ENCODE measurements at places on chromosomes 5 and 9.

DNA sequence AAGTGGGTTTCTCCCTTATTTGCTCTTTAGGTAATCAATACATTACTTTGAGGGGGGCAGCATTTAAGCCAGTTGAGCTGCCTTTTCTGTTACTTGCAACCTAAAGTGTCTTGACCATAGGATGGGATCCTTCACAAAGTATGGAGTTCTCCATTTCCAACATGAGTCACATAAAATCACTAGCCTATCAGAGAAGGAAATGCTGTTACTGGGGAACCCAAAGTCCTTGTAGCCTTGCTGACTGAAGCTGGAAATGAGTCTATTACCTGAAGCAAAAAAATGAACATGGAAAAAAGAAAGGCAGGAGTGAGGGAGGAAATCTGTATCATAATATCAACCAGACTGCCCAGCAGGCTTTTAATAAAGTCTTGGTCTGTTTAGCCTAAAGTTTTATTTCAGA is 42.8 kb upstream of the SLIT3 start:
- DNase-seq: no peak

- DNase-seq: no peak
Observed at GRCh38 chr5:83179966-83180365, 102.6 kb downstream of the XRCC4 start.

DNA sequence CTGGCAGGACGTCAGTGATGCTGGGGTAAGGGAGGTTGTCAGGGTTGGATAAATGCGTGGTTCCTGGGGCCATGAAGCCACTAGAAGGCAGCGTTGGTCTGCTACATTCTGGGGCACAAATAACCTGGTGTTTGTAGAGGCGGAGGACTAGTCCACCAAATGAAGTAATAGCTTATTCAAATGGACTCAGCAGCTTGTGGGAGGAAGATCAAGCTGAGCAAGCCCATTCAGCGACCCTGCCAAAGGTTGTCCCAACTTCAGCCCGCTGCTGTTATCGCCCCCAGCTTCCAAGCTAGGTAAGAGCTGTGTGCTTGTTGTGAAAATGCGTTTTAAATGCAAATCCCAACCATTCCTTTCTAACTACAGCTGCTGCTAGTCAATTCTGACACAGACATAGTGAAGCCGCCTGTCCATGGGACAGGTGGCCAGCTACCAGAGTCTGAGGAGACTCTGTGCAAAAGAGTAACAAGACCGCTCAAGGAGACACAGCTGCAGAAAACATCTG is 7.6 kb upstream of the FAM240B start:
- no peak for DNase-seq

- peak; percentile 14 for DNase-seq
Observed at GRCh38 chr9:27888661-27889295, 315.5 kb upstream of the C9orf72 start.

GRCh38 chr9:114909661-114910060 is 20.7 kb downstream of the TNFSF8 start:
- DNase-seq: no peak

- peak; percentile 68 for DNase-seq
Observed at GRCh38 chr9:83622939-83623678, at the start of gene IDNK. IDNK (plus strand) TSS chr9:83623143; CDS start chr9:83623172, 29 bp downstream.

GRCh38 chr9:87592554-87593358 is 95.1 kb downstream of the DAPK1 start:
- no peak for DNase-seq

GRCh38 chr5:74672215-74672877 is 12.7 kb upstream of the HEXB start:
- DNase-seq: no peak

GRCh38 chr9:70257502-70257901 is 1.3 kb upstream of the SMC5 start:
- DNase-seq: no peak

DNA sequence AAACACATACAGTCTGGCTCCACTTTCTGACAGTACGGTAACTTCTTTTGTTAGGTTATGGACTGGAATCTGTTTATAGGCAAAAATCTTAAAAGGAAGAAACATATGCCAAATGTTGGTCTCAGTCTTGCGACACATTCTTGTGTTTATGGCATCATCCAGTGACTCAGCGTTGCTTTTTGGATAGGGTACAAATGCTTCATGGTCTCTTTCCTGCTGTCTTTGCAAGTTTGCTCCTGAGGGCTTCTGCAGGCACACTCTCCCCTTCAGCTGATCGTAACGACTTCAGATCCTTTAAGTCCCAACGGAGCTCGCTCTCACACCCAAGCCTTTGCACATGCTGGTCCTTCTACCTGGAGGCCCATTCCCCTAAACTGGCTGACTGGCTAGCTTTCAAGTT is 23.6 kb upstream of the TNFSF8 start:
- peak; percentile 93 for DNase-seq

DNA sequence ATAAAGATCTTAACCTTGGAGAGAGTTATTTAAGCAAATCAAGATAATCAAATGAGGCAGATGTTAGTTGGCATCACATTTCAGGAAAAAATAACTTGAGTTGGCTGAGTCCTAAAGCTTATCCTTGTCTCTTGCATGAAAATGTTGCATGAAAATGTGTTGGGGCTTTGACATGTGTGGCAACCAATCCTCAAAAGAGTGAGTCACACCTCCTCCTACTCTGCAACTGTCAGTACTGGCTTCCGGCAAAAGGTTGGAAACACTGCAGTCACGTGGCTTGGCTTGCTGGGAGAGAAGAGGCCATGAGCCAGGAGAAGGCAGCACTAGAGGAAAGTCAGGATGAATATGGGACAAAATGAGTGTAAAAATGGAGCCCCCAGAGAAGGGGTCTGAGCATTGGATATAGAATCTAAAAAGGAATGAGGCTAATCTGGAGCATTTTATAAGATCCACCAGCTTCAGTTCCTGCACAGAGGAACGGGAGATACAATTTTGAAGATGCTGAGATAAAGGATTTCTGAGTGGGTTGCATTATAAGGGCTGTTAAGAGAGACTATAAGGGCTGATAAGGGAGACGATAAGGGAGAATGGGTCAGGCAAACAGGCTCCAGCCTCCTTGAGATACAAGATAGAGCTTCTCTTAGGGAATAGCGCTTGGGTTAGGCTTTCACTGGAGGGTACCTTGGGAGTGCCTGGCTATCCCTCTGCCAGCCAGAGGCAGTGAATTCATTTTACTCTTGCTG is 43.1 kb downstream of the SPATA31D1 start:
- DNase-seq: no peak

- DNase-seq: no peak
Observed at GRCh38 chr5:175392236-175392635, 51.7 kb downstream of the DRD1 start.

DNA sequence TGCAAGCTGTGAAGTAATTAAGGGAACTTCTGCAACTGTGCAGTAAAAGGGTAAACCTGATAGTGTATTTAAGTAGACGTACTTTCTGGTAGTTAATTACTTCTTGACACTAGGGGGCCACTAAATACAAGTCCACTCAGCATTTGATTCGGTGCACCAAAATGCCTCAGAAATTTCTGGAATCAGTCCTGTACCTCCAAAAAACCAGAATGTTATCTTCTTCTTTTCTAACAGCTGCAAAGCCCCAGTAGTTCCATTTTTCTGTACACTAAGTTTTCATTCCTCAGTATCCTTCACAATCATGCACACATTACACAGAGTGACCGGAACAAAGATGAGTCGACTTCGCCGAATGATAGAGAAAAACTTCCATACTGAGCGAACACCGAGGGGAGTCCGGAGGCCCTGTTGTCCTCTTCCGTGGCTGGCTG is 484 bp downstream of the GFM2 start:
- peak; percentile 19 for DNase-seq

DNA sequence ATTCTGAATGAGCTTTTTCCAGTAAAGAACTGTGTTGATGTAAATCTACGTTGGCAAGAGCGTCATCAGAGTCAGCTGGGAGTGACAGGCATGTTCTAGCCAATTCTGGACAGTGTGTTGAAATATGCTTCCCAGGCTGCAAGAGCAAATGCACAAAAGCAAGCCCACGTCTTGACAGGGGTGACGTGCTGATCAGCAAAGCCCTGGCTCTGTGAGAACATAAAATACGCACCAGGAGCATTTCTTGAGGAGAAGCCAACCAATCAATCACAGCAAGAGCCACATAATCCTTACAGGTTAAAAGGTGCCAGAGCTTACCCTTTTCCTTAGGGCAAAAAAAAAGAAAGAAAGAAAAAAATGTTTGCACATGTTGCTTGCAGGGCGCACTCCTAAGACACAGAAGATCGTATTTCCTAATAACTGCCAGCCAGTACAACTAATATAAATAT is 148.1 kb downstream of the PDE4D start:
- no peak for DNase-seq

DNA sequence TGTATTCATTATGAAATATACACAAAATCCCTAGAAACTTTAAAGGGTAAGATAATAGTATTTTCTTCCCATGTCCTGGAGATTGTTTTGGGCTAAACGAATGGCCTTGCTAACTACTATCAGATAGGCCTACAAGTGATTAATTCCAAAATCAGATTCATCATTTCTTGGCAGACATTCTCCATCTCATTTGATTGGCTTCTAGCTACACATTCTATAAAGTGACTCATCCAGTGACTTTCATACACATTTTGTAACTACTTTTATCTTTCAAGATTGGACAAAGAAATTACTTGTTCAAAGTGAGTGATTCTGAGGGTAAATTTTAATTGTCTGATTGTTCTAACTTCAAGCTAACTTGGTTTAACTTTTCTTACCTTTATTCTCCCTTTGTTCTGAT is 93.3 kb downstream of the RAPGEF6 start:
- DNase-seq: no peak

GRCh38 chr9:137429974-137430722 is 7.0 kb downstream of the NOXA1 start:
- DNase-seq: no peak

GRCh38 chr5:175558801-175559480 is 80.6 kb downstream of the SFXN1 start:
- DNase-seq: no peak

DNA sequence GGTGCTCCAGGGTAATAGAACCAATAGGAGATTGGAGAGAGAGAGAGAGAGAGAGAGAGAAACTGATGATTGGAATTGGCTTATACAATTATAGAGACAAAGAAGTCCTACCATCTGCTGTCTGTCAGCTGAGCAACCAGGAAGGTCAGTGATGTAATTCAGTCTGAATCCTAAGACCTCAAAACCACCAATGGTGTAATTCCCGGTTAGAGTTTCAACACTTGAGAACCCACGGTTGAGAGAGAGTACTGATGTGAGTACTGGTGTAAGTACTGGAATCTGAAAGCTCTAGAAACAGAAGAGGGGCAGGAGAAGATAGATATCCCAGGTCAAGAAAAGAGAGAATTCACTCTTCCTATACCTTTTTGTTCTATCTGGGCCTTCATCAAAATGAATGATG is 775.8 kb downstream of the EFNA5 start:
- DNase-seq: peak; percentile 89

GRCh38 chr9:84955971-84956370 is 286.4 kb downstream of the NTRK2 start:
- no peak for DNase-seq

- DNase-seq: no peak
Observed at GRCh38 chr9:26437056-26437711, 455.4 kb downstream of the CAAP1 start.

DNA sequence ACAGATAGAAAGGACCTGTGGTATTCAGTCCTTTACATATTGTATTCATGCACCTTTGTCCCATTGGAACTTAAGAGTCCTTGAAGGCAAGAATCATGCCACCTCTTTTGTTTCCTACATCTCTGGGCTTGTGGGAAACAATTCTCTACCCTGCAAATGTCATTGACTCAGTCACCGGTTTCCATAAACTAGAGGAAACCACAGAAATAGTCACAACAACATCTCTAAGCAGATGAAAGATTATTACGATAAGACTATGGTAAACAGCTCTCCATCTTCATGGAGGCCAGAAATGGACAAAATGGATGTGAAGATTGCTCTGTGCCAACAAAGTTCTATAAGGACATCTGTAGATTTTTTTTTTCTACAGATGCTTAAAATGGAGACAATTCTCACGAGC is 165.5 kb downstream of the PIK3R1 start:
- DNase-seq: no peak

- DNase-seq: no peak
Observed at GRCh38 chr5:157750320-157750719, 6.8 kb downstream of the LSM11 start.

- no peak for DNase-seq
Observed at GRCh38 chr9:130181678-130182380, 9.6 kb downstream of the NCS1 start.

GRCh38 chr5:130166839-130167490 is 262.7 kb downstream of the CHSY3 start:
- no peak for DNase-seq

DNA sequence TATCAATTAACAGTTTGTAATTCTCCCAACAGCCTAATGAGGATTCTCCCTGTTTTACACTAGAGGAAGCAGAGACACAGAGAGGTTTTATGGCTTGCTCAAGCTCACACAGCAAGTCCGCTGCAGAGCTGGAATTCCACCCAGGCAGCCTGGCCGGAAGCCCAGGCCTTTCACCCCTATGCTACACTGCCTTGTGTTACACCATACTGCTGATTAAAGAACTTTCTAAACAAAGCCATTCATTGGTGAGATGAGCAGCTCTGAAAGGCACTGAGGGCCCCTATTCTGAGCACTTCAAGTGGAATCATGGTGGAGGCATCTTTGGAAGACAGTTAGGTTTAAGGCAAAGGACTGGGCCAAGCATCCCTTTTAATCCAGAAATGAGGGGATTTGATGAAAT is 14.7 kb upstream of the LARP1 start:
- DNase-seq: no peak

DNA sequence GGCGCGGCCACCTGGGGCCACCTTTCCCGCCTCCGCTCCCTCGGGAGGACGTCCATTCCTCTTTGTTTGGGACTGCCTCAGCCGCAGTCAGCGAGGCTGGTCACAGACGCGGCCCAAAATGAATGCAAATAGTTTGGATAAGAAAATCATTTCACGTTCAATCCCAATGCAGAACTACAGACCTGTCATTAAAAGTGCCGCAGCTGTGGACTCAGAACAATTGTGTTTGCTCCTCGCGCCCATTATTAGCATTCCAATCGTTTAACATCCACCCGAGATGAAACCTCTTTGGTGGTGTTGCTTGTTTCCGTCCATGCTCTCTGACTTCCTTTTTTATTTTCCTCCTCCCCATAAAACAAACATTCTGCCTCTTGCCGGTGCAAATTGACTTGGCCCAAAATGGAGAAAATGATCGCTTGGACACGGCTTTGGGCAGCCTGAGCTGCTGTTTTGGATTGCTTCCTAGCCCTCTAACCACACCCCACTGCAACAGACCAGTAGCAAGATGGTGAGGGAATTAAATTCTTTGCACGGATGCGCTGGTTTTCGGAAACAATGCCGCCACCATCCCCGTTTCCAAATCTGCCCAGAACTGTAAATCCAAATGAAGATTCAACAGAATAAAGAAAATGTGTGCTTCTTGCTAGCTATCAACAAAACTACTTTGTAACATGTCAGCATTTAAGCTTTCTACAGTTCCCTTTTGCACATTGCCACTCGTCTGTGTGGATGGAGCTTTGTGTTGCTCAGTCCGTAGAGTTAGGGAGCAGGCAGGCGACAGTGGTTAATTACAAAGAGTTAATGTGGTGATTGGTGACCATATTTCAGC is 784 bp downstream of the NLN start:
- DNase-seq: peak; percentile 58

DNA sequence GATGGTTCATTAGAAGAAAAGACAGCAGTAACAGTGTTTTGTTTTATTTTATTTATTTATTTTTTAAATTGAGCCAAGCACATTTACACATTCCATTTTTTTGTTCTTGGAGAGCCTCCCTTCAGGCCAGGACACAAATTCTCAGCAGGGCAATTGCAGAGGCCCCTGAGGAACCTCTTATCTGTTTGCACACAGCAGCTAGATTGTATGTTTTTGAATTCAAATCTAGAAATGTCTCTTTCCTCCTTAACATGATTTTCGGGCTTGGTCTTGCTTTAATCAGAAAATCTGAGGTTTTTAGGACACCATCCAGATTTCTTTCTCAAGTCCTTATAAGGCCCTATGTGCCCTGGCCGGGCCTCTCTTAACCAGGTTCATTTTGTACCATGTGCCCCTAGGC is 76.0 kb downstream of the PRR16 start:
- no peak for DNase-seq

Data from suppressor macrophage (primary cell).